Osteocyte (in vitro differentiated cells): ENCODE measurements at places on chromosomes 2 and 18.
A peak's percentile ranks its signal among the peaks of the same experiment; 100 is the strongest.

DNA sequence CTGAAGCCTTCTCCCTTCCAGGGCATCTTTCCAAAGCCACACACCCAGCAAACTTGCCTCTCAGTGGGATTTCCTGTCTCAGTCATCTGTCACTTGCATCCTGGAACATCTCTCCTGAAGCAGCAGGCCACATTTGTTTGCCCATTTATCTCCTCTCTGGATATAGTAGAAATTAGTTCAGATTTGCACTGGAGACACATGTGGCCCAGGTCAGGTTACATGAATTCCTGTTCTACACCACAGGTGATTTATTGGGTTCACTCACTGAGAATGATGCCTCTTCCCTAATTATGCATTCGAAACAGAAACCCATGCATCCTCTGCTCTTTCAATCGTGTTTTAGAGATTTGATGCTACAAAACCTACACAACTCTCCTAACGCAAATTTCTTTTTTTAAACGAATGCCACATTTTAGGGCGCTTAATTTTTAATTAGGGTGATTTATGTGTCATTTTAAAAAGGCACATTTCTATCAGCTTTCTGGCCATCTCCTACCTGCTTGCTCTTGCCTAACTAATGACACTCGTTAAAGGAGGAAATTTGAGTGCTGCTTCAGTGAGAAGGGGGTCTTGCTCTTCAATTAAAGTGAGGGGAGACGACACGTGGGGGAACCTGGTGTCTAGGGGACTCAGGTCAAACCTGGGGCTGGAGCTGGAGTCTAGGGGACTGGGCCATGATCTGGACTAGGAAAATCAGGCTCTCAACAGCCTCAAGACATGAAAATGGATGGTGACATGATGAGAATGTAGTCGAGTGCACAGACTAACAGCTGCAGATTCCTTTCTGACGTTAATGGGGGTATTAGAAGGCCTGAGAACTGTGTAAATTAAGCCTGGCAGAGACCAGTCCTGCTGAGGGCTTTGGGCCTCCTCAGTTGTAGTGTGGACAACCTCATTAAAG, 221.4 kb downstream of the CLIP4 start:
- no peak for DNase-seq

GRCh38 chr2:234060236-234060635, 9.7 kb downstream of the SPP2 start:
- no peak for DNase-seq

GRCh38 chr2:41836948-41837347, 210.9 kb upstream of the PKDCC start:
- DNase-seq, result no peak

GRCh38 chr2:86617153-86617552, 6.5 kb downstream of the RNF103 start:
- DNase-seq, result no peak

- DNase-seq, result no peak
Measured at GRCh38 chr2:220904015-220904414, 668.1 kb downstream of the EPHA4 start.

GRCh38 chr2:29817801-29818680, 103.3 kb downstream of the ALK start:
- no peak for DNase-seq

- DNase-seq, result no peak
Measured at GRCh38 chr18:49669403-49669802, 107.5 kb downstream of the LIPG start.

GRCh38 chr18:32362484-32362883, 108.2 kb downstream of the GAREM1 start:
- DNase-seq, result no peak

- no peak for DNase-seq
Measured at GRCh38 chr18:48590678-48591077, 51.8 kb downstream of the CTIF start.

DNA sequence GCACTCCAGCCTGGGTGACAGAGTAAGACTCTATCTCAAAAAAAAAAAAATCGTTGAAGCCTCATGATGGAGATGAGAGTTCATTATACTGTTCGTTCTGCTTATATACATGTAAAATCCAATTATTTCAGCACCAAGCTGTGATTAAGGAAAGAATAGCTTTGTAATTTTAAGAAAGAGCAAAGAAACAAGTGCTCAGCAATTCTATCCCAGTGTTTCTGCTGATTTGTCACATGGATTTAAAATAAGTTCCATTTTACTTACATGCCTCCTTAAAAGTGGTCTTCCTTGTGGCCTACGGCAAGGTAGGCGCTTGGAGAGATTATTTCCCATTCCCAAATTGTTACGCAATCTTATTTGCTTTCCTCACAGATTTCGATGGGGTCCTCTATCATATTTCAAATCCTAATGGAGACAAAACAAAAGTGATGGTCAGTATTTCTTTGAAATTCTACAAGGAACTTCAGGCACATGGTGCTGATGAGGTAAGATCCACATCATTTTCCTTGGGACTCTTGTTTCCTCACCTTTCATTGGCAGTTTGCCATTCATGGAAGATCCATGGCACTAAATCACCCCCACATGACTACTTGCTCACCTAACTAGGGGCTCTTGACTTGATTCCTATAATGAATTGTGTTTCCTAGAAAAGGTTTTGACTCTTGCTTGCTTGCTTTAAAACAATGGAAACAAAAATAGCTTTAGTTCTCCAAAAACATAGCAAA, 11.5 kb downstream of the ARPC2 start:
- no peak for DNase-seq

DNA sequence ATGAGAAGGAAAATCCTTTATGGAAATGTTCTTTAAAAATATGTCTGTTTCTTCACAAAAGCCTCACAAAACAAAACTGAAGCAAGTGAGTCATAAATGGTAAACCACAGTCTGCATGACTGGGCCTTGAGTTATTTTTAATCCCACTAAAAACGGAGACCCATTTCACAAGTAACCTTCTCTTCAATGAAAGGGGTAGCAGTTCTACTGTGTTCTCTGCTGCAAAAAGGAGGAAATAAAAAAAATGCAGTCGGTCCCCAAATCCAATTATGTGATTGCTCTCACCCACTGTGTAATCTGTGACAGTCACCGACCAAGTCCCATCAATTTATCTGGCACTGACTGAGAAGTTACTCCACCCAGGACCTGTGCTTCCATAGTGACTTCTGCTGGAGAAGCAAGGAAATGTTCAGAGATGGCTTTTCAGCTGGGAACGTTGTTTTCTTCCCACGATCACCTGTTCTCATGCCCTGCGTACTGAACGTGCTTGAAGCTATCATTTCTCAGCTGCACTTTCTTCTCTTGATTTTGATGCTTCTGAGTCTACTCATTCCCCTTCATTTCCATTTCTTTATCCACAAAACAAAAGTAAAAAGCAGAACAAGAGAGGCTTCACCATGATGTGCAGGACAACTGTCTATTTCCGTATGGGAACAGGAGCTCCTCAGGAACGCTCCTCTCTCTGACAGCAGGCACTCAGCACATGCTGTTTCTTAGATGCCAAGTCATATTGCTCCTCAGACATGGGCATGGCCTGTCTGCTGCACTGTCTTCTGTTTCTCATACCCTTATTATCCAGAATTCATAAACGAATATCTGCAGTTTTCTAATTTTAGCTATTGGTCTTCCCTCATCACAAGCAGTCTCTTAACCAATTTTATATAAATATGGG, 80.0 kb upstream of the TMEM200C start:
- no peak for DNase-seq

GRCh38 chr2:165240916-165241315, 1.7 kb downstream of the SCN2A start:
- no peak for DNase-seq

DNA sequence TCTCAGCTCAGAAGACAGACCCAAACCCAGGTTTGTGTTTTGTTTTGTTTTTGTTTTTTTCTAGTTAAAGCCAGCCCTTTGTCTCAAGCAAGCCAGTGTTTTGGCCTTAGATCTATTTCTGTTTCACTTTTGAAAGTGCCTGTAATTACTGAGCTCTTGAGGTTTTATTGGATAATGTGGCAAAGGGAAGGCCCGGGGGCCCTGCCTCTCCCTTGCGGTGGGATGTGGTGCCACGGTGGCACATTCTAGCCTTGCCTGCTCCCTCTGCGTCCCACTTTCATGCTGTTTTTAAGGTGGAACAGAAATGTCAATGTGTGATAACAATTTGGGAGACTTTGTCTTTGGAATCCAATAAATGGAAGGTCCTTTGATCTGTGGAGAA, 2.5 kb downstream of the HPCAL1 start:
- no peak for DNase-seq

- DNase-seq, result no peak
Measured at GRCh38 chr2:150585221-150585971, 97.9 kb upstream of the RND3 start.

- no peak for DNase-seq
Measured at GRCh38 chr2:210460322-210461227, 16.0 kb downstream of the LANCL1 start.

GRCh38 chr2:172038604-172039003, 38.9 kb downstream of the METAP1D start:
- no peak for DNase-seq

DNA sequence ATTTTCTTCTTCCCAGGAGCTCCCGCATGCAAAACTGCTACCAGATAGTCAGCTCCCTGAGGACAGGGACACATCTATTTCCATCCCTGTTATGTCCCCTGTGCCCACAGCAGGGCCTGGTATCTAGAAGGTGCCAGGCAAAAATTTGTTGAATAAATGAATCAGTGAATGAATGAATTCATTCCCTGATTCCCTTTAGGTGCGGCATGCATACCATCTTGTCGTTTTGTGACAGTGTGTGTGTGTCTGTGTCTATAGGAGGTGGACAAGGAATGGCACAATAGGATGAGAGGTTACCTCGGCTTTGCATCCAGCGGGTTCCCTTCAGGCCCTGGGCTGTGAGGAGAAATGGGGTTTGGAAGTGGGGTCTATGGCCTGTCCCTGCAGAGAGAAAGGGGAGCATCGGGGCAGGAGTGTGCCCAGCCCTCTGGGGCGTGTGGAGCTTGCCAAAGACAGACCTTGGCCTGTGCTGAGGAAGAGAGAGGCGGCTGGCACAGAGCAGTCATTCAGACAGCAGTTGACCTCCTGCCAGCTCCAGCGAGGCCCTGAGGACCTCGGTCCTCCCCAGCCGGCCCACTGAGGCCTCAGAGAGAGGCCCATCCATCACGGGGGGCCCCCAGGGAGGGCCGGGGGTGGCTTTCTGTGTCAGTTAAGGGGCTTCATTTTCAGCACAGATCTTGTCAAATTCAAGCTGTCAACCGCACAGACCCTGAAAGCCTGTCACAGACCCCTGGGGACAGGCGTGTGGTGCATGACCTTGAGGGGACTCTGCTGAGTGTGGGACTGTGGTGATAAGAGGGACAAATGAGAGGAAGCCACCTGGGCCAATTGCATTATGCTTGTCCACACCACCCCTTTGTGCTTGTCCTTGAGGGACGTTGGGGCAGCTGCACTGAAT, 125.9 kb upstream of the CXCR4 start:
- no peak for DNase-seq

GRCh38 chr18:61677435-61677970, 215.3 kb downstream of the RNF152 start:
- no peak for DNase-seq

DNA sequence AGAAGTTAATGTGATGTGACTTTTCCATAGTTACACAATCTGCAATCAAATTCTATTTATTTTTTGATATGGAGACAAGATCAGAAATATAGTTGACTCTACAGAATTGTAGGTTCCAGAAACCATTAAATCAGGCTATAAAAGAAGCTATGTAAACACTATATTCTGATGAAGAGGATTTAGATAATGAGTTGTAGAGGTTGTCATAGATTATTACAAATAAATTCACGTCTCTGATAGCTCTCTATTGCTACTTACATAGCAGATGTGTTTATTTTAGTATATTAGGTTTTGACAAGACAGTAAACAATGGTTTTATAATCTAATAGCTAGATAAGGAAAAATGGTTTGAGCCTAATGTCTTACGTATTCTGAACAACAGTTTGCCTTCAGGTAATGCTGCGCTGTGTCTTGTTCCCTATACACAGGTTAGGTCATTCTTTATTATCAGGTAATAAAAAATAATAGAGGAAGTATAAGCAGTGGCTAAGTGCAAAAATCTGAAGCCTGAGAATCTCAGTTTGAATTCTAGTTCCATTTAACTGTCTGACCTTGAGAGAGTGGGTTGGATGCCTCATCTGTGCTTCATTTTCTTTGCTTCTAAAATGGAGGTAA, 93.4 kb downstream of the PPP1R1C start:
- DNase-seq, result no peak

- no peak for DNase-seq
Measured at GRCh38 chr18:70197026-70197425, 8.5 kb downstream of the RTTN start.

DNA sequence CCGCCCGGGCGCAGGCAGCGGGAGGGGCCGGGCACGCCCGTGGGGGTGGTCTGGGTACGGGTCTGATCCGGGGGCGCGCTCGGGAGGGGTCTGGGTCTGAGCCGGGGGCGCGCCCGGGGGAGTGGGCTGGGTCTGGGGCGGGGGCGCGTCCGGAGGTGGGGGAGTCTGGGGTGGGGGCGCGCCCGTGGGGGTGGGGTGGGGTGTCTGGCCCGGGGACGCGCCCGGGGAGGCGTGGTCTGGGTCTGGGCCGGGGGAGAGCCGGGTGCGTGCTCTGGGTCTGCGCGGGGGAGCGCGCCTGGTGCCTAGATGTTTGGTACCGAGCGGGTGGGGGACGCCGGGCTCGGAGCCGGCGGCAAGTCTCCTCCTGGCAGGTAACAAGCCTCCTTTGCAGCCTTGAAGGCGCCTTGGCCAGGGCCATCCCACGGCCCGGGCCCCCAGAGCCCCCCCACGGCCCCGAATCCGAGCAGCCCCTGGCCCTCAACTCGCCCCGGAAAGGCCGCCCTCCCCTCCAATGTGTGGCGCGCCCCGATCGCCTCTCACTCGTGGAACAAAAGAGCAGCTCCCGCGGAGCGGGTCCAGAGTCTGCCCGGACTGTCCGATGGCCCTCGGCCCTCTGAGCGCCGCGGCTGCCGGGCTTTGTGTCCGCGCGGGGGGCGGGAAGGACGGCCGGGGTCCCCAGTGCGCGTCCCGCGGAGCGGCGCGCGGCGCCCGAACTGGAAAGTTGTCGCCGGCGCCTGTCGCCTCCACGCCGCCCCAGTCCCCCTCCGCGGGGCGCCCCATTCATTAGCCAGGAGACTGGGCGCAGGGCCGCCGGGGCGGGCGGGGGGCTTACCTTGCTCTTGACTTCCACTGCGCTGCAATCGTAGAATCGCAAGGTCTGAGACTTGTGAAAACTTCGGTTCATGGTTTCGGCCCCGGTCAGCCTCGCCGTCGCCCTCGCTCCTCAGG, 595 bp downstream of the PARD6G start:
- DNase-seq, result peak; percentile 85

GRCh38 chr2:56812432-56812831, 628.6 kb downstream of the CCDC85A start:
- DNase-seq, result no peak
